ENCODE measurements at places on chromosomes 1 and 21. TPM values are rescaled to one million over a fixed set of nuclear protein-coding genes. Genes with fewer than 3 reads are reported as not detected.

- DNase-seq: no peak
Observed at GRCh38 chr1:30406996-30407864, 316.2 kb downstream of the MATN1 start.

Gene DRAXIN
- 1.1 TPM for polyA plus RNA-seq

DNA sequence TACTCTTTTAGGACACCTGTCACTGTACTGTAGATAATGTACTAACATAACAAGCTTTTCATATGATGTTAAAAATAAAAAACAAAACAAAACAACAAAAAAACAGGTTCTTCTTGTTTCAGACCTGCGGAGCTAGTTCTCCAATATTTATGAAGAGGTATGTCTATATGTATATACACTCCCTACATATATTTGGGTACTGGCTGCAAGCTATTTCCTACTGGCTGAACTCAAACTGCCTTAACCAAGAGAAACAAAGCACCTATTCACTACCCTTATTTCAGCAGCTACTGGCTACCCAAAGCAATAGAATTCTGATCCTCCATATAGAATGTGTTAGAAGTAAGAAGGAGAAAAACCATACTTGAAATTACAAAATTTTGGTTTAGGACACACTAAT lies 73.5 kb downstream of the ABL2 start:
- DNase-seq: no peak

DNA sequence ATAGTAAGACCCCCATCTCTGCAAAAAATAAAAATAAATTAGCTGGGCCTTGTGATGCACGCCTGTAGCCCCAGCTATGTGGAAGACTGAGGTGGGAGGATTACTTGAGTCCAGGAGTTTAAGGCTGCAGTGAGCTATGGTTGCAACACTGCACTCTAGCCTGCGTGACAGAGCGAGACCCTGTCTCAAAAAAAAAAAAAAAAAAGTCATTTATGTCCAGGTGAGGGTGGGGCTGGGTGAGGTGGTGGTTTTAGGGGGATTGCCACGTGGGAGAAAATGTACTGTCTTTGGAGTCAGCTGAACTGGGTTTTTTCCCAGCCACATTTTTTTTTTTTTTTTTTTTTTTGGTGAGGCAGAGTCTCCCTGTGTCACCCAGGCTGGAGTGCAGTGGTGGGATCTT lies 6.7 kb downstream of the PIK3CD start:
- no peak for DNase-seq

DNA sequence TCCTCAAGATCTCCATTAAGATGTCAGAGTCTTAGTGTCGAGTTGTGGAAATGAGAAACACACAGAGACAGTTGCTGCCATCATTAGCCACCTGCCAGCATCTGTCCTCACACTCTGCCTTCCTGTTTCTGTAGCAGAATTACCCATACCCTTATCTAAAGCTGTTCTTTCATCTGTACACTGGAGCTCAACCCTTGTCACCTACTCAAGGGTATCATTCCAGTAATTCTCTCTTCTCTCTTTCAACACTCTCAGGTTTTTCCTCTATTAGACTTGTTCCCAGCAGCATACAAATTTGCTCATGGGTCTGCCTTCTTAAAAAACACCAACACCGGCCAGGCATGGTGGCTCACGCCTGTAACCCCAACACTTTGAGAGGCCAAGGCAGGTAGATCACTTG lies 27.4 kb upstream of the RNF2 start:
- DNase-seq: no peak

Gene LCE3D
- not detected for polyA plus RNA-seq

- DNase-seq: no peak
Observed at GRCh38 chr1:34373912-34374311, 197.2 kb downstream of the C1orf94 start.

DNA sequence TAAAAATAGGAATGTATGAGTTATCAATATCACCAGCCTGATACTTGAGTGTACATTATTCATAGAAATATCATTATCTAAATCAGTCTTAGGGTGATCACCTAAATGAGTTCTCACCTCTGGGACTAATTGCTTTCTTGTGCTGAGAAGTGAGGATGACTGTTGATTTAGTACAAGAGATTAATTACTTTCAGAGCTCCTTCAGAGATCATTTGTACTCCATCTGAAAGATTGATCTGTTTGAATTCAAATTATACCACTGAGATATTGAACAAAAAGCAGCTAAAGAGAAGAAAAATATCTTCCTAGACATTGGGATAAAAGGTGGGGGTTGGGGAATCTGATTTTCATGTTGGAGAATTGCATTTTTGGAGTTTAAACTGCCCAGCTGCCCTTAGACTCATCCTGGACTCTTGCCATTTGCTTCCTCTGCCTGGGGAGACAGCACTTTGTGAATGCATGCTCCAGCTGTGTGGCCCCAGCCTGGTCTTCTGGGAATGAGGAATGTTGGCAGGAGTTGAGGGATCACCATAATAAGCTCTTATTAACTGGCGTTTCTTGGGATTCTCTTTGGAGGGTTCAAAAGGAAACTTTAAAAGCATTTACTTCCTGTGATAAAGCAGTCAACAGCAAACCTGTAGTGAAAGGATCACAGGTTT lies 19.7 kb upstream of the PGBD2 start:
- DNase-seq: no peak

- no peak for DNase-seq
Observed at GRCh38 chr1:47219590-47220220, 12.3 kb downstream of the TAL1 start.

Gene AMY2A
- polyA plus RNA-seq: 0.84 TPM

- no peak for DNase-seq
Observed at GRCh38 chr1:41662765-41663437, 178.4 kb upstream of the EDN2 start.

DNA sequence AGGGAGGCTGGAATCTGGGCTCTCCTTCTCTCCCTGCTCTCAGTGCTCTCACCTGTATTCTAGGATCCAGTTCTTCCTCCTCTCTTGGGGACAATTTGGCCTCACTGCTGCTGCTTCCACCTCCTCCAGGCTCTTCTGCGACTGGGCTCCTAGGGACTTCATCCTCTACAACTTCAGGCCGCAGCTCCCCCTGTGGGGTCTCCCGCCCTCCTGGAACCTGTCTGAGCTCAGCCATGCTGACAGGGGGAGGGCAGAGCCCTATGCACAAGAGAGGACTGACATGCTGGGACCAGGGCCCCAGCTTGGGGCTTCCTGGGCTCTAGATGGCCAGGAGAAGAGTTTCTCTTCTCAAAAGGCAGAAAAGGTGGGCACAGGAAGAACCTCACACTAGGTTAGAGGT lies 1.0 kb downstream of the SH3BP5L start:
- DNase-seq: no peak

- DNase-seq: no peak
Observed at GRCh38 chr1:107622966-107623365, 342.0 kb downstream of the VAV3 start.

GRCh38 chr1:5953386-5953785 lies 38.8 kb downstream of the NPHP4 start:
- no peak for DNase-seq

GRCh38 chr1:24641646-24642151 lies 1.4 kb upstream of the SRRM1 start:
- no peak for DNase-seq
